ENCODE measurements at places on chromosomes 4 and X.
A peak's percentile ranks its signal among the peaks of the same experiment; 100 is the strongest.

DNA sequence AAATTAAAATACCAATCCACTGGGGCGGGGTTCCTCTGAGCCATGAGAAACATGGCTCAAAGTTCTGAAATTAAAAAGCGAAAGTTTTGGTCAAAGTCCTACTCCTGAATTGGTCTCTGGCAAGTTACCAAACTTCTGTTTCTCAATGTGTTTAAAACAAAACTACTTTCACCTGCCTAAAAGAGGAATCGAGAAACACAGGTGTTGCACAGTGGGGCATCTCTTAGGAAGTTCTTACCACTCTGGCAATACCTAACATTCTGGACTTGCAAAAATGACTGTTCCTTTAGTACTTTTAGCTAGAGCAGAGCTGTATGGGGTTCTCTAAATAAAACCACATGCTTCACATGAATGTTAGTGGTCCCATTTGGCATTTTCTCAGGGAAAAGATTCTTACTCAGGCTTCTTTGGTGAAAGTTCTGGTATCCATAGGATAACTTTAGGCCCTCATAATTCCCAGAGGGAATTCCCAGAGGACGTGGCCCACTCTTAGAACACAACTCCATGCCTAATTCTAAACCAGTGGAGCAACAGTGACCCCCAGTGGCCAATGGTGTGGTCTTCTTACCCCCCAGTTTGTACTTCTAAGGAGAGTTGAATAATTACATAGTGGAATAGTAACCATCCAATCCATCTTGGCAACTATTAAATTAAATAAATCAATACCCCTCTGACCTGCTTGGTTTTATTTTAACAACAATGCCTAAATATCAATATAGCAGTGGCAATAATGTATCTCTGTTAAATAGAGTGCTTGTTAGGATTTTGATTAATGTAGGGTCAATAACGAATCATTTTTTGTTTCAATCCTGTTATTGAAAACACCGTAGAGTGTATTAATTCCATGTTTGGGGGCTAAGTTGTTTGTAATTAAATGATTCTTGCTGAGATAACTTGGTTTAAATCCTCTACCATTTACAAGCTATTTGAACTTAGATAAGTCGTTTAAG, 21.9 kb downstream of the BMP3 start:
- DNase-seq = peak; percentile 86

DNA sequence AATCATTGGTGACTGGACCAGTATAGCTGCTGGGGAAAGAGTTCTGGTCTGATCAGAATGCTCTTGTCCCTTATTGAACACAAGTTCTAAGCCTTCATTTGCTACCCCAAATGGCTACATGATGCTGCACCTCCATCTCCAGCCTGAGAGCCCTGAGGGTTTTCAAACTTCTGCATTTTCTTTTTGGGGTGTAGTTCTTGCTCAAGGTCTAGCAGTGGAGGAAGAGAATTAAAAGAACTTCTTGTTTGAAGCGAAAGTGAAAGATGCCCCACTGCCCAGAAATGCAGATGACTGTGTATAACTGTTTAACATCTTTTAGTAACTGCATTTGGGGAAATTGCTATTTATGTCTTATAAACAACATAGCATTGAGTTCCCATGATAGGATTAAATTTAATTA, 38.5 kb downstream of the LAMTOR3 start:
- no peak for DNase-seq

DNA sequence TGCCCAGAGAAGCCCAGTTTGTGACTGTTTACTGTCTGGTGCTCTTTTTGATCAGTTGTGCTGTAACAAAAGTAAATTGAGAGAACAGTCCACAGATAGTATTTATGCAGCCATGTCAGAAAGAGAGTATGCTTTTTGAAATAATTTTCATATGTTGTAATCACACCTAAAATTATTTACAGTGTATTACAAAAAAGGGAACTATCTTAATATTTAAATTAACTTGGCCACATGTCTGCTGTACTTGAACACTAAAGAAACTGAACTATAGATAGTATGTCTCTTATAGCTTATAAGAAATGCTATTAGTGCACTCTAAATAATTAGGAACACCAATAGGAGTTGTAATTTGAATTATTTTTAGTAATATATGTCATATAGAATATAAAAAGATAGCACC, 30.2 kb downstream of the KIAA0232 start:
- DNase-seq = no peak

DNA sequence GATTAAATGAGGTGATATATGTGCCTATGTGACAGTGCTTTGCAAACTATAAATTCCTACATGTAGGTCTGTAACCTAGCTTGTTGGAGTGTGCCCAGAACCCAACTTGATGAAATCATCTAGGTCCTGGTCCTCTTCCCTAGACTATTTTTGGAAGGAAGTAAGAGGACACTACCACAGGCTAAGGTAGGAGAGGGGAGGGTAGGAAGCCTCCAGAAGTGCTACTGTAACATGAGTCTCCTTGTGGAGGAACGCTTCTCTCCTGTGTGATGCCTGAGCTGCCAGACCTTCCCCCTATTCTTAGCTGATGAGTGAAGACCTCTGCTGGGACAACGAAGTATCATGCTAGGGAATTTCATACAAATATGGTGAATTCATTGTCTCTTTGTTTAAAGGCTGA, 41.8 kb upstream of the IL21 start:
- DNase-seq = no peak

DNA sequence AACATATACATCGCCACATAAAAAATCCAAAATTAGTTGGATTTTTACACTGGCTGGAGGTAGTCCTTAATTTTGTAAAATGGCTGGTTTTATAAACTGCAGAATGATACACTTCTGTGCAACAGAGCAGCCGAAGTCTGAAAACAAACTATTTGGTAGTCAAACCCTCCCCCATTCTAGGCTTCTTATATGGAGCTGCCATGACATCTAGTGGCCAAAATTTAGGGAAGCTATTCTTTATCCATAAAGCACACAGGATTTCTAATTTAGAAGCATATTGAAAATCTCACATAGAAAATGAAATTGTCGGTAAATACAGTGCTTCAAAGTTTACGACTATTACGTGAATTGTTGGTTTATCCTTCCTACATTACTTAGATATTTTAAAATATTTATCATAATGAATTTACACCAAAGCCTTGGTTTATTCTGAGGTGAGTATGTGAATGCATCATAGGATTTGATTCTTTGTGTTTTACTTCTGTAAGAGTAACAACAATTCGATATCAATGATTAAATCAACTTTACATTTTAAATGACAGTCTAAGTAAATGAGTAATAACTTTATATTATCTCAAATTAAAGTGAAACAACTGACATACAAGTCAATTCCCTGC, 113.4 kb upstream of the FAM241A start:
- no peak for DNase-seq

DNA sequence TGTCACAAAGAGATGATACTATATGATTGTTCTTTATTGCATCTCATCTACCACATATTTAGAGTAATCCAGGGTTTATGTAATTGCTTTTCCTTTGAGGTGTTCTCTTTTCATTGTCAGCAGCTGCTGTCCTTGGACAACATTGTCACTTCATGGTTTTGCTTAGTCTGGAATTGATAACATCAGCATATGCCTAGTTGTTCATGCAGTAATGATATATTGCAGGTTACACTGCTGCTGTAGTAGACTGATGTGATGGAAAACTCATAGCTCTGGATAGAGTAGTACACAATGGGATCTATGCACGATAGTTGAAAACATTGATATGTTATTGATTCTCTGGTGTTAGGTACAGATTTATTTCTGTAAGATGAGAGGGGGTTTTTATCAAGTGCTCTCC, 13.7 kb downstream of the NEIL3 start:
- DNase-seq = no peak

- no peak for DNase-seq
Measured at GRCh38 chr4:147787204-147787603, 55.3 kb downstream of the ARHGAP10 start.

- DNase-seq = no peak
Measured at GRCh38 chr4:67332627-67333026, 212.7 kb downstream of the CENPC start.

- no peak for DNase-seq
Measured at GRCh38 chr4:54961357-54961975, 163.9 kb downstream of the KDR start.

- no peak for DNase-seq
Measured at GRCh38 chrX:10783451-10783995, 163.1 kb upstream of the MID1 start.

GRCh38 chr4:127988638-127989037, 23.4 kb downstream of the ABHD18 start:
- no peak for DNase-seq

DNA sequence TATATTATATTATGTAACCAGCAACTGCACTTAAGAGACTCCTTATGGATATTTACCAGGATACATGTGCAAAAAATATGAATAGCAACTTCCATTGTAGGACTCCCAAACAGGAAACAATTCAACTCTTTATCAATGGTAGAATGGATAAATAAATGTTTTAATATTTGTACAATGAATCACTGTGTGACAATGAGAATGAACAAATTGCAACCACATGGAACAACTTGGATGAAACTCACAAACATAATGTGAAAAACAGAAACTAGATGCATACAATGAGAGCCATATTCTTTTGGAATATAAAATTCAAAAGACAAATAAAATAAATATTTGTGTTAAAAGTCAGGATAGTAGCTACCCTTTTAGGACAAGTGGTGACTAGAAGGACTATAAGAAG, 1015.7 kb downstream of the TECRL start:
- no peak for DNase-seq

DNA sequence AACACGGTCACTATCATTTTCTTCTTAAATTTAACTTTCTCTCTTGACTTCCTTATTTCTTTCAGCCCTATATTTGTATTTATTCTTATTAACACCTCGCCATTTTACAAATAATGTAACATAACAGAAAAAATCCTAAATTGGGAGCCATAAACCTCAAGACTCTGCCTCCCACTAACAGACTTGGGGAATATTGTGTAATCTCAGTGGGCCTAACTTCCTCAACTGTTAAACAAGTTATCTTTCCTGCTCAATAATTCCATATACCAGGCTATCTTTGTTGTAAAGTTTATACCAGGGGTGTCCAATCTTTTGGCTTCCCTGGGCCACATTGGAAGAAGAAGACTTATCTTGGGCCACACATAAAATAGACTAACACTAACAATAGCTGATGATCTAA, 26.2 kb downstream of the PRSS12 start:
- no peak for DNase-seq

- no peak for DNase-seq
Measured at GRCh38 chrX:118484216-118484903, 11.3 kb upstream of the DOCK11 start.

GRCh38 chrX:16210061-16210460, 42.8 kb downstream of the MAGEB17 start:
- DNase-seq = no peak

DNA sequence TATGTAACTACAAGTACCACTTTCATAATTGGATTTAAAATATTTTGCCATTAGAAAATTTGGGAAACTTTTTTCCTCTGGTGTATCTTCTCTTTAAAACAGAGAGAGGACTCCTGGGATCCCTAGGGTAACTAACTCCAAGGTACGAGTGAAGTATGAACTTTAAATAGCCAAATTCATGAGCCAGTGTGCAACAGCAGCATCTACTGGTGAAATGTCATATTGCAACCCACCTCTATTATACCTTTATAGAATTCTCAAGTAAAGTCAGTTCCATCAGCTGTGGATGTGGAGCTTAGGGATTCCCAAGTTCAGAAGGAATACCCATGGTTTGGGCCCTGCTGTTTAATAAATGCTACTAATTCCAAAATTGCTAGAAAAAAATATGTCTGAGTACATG, 282.7 kb upstream of the TAPT1 start:
- no peak for DNase-seq

DNA sequence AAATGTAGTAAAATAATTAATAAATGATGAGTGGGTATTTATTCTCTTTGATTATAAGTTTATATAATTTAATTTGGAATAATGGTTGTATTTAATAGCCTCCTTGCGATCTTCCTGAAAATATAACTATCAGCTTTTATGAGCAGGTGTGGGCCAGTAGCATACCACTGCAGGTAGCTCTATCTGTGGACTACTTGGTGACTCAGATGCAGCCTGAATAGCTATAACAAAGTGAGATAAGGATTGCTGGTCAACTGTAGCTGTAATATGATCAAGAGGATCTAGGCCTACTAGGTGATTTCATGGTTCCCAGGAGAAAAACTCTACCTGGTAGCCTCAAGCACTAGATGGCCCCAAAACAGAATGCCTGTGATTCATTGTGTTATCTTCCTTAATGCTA, 47.1 kb upstream of the BMP15 start:
- no peak for DNase-seq

DNA sequence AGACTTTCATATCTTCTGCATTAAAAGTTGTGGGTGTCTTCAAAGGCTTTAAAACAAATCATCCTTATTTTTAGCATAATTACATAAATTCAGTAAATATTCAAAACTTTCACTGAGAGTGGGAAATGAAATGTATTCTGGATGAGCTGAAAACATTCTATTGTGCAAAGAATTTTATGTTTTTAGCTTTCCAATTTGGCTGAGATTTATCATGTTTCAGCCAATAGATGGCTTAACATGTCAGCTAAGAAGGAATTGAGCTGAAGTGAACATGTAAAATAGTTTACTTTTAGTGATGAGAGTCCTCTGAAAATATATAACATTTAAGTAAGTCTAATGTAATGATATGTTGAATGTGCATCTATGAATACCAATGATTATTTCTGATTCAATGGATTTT, 213.5 kb upstream of the GIMD1 start:
- no peak for DNase-seq

DNA sequence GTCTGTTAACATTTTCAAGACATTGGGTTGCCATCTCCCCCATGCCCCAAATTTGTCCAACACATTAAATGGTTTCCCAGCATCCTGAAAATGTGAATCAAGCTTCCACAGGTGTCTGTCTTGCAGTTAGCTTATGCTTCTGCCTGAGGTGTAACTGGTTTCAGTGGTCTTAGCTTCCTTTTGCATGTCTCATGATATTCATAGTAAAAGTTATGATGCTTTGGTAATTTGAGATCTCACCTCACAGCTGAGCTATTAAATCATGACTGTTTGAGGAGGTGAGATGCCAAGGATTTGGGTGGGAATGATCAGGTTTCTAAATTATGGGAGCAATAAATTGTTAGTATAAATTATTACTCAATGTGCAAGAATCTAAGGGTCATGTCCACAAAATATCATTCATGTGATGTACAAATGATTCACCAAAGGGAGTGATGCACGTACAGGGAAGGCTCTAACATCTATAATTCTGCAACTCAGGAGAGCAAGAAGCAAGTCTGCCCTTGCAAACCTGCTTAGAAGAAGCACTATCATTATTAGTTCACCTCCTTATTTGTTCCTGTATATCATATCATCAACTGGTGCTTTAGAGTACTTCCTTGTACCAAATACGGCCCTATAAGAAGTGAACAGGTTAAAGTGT, 17.1 kb upstream of the RAI2 start:
- DNase-seq = no peak

All from ecto neural progenitor cell (in vitro differentiated cells).